ENCODE measurements at places on chromosomes 6 and 20.

DNA sequence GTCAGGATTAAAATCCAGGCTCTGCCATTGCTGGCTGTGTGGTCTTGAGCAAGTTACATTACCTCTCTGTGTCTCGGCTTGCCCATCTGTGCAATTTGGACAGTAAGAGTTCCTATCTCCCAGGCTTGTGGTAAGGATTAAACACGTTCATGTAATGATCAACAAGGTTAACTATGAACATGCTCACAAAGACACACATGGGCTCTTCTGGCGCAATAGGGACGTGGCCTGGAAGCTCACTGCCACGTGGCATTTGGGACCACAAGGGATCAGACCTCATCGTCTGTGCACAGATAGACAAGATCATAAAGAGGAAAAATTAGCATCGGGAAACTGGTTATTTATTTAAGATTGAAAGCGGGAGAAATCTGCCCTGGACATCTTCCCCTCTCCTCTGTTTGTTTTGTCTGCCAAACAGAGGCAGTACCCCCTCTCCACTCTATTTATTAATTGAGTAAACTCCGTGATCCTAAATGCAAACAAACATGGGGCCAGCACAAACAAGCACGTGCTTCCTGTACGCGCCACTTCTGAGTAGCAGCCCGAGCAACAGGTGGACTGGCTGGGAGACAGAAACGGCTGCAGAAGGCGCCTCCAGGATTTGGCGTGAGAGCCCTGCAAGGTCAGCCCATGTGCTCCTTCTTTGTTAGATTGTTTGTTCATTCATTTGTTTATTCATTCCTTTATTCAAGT, 95.0 kb downstream of the CDH26 start:
- no peak for DNase-seq

DNA sequence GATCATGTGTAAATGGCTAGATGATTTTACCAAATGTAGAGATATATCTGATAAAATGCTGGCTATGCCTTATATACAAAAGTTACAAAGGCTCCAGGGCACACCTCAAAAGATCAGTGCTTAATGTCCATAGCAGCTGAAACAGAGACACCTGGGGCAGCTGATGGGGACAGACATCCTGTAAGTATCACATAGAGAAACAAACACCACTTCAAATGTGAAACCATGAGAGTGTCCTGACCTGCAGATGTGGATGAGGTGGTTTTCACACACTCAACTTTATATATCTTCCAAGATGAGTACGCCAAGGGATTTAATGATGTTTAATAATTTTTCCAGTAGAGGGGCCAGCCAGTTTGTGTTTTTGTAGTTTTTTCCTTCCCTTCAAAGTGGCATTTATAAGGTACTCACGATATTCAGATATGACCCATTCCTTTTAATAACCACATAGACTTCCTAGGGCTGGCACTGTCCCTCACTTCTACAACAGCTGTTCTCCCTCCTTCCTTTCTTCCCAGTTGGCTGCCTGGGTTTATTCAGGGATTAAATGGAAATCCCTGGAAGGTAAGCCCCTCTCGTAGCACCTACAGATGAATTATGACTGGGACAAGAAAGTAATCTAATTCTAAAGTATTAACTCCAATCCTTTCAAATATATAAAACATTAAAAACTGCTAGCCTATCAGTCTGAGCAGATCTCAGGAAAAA, 50.3 kb upstream of the MCM9 start:
- no peak for DNase-seq

DNA sequence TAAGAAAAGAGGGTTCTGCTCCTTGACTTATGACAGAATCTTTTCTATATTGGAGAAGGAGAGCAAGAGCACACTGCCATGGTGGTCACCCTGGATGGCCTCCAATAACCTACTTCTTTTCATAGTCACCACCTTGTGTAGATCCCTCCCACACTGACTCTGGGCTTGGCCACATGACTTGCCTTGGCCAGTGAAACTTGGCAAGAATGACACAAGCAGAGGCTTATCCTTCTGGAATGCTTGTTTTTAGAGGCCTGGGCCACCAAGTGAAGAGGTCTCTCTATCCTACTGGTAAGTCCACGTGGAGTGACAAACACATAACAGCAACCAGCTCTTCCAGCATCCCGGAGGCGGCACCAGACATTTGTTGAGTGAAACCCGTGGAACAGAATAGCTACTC, 349.4 kb upstream of the JARID2 start:
- DNase-seq = no peak

GRCh38 chr6:13689511-13690256, 22.0 kb downstream of the RANBP9 start:
- no peak for DNase-seq

DNA sequence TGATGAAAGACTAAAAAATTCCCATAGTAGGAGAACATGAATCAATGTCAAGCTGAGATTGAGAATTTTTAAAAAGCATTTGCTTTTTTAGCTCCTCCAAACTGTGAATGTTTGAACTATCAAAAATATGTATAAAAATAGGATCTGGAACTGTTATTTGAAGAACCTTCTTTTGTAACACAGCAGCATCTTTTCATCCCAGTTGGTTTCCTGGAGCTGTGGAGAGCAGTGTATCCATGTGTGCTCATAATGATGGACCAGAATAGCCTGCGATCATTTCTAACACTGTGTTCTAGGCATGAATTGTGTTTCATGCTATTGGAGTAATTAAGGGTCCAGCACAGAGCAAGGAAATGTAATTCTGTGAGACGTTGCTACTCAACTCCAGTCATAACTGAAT, 22.1 kb downstream of the MRAP2 start:
- no peak for DNase-seq

- DNase-seq = no peak
Measured at GRCh38 chr6:90494067-90494780, 92.6 kb downstream of the MAP3K7 start.

DNA sequence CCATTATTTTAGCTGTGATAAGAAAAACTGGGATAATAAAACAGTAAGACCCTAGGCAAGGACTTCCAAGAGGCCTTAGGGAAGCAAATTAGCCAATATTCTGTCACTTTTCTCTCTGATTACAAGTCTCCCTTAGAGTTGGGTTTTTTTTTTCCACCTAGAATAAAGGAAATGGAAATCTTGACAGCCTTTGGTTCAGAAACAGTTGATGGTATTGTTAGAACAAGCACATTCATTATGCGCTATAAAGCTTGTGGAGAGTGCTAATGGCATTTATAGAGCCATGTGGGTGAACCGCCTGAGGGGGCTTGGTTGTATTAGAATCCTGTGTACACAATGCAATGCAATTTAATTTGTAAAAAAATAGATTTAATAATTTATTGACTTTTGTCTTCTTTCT, 88.9 kb upstream of the OGFRL1 start:
- DNase-seq = no peak

DNA sequence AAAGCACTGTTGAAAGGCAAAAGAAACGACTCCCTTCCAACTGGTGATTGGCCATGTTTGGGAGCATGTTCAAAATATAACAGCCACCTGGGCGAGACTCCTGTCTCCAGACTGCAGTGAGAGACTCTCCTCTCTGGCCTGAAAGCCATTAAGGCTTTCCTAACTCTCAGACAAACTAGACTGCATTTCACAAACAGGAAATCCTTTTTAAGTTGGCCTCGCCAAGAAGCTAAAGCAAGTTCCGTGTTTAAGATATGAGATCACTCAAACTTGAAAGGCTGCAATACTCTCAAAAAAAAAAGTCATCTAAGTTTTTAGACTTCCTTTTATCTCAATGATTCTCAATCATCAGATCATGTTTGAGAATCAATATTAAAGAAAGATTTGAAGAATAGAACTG, 117.0 kb downstream of the TFAP2A start:
- DNase-seq = no peak

GRCh38 chr20:4516876-4517275, 204.8 kb upstream of the PRND start:
- no peak for DNase-seq

GRCh38 chr6:87763901-87764300, 61.9 kb upstream of the AKIRIN2 start:
- DNase-seq = no peak

DNA sequence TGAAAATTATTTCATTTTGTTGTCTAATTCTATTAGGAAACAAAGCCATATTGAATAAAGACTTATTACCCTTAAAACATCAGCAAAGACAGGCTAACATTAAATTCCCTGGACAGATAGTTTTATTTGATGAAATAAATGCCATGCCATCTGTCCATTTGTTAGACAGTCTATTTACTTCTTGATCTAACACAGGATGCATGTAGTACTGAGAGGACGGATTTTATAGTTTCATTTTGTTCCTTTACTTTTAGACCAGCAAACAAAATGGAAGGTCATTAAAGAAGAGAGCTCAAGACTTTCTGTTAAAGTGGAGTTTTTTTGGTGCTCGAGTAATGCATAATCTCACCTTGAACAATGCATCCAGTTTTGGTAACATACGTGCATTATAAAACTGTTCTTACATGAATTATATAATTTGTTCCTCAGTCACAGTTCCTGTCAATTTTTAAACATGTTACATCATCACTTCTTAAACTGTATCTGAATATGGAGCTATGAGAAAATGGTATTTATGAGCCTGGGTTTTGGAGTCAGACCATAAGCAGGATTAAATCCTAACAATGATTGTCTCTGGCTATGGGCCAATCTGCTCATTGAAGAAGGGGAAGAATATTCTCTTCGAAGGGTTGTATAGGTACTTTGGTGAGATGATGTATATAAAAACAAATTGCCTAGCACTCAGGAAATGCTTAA, 46.0 kb downstream of the RFX6 start:
- DNase-seq = no peak

DNA sequence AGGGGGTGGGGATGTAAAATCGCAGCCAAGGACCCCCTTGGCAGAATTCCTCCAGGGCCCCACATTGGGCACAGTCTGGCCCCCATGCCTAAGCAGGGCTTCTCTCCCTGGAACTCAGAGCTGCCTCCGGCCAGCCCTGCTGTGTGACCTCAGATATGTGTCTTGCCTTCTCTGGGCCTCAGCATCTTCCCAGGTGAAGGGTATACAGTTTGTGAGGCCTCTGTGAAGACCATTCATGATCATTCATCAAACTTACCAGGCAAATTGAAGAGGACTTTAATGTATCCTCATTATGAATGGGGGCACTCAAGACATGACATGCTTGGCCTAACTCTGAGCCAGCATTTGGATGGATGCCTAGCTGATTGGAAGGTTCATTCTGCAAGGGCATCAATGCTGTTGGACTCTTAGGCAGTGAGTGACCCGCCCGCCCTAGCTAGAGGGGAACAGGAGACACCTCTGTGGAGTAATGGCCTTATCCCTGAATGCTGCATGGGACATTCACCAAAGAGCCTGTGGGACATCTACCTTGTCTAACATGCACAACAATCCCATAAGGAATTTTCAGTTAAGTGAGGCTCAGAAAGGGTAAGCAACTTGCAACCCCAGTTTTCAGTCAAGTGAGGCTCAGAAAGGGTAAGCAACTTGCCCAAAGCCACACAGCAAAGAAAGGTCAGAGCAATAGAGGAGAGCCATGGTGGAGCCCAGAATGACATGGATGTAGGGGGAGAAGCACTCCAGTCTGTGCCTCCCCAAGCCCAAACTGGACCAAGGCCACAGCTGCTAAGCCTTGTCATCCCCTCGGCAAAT, 535 bp downstream of the CCN5 start:
- no peak for DNase-seq

- DNase-seq = no peak
Measured at GRCh38 chr6:149153100-149153499, 164.4 kb upstream of the TAB2 start.

DNA sequence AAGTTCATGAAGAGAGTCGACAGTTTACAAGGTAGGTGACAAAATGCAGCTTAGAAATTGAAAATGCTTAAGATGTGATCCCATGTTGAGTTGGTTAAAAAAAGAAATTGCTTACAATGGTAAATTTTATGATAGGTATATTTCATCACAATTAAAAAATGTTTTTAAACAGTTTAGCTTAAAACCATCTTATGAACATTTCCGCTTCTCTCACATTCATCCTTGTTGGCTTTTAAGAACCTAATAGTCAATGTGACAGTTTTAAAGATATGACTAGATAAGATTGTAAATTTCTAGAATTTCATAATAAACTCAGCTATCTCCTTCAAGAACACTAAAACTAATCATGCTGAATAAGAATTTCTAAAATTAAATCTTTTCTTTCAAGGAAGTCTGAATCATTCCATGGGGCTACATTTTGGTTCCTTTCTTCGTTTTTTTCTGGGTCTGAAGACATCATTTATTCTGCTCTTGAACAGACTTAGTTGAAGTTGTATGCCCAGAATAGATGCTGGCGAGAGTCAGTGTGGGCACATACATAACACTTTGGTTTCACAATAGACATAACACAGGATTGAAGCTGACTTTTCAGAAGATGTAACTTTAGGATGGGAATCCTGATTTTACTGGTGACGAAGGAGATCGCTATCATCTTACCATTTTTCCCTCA, 35.9 kb upstream of the LTV1 start:
- no peak for DNase-seq

DNA sequence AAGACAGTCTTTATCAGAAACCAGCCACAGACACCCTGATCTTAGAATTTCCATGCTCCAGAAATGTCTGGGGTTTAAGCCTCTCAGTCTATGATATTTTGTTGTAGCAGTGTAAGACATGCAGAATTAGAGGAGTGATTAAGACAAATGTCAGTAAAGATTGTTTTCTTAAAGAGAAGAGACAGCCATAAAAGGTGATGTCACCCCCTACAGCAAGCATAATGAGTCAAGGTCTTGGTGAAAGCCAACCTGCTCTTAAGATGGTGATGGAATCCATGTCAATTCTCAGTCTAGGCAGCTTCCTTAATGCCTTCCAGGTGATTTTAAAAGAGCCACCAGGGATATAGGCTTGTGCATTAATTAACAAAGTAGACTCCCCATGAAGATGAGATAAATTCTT, 849.9 kb upstream of the EPHA7 start:
- no peak for DNase-seq

GRCh38 chr6:133967347-133967746, 14.3 kb downstream of the TBPL1 start:
- DNase-seq = no peak

DNA sequence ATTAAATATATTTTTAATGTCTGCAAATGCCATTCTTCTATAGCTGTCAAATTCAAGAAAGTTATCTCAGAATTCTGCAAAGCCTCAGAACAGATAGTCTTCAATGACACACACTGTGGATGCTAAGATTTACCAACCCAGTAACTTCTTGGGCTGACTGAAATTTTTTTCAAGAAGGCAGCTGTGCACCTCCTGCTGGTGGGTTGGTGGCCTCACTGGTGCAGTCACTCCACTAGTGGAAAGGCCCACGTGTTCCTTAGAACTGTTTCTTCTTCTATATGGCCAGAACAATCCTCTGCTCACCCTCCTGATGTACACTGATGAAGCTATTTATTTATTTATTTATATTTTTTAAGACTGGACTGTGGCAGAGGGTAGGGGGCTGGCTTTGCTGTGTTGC, 28.1 kb upstream of the MTCL3 start:
- no peak for DNase-seq

- DNase-seq = no peak
Measured at GRCh38 chr6:42361036-42361435, 90.7 kb downstream of the TRERF1 start.

DNA sequence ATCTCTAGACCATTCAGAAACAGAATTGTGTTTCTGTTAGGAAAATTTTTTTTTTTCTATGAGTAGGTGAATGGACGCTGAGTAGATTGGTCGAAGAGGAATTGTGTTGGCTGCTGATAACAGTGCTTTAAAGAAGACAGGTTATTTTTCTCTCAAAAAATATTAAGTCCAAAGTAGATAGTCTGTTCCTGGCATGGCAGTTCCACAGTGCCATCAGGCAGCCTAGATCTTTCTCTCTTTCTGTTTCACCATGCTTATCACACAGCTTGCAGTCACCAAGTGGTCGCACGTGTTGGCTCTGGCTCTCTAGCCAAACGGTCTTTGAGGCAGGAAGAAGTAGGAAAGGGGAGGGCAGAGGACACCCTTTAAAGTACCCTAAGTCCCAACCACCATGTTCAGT, 22.4 kb upstream of the SERINC3 start:
- no peak for DNase-seq

GRCh38 chr6:88490908-88491264, 324.7 kb upstream of the CNR1 start:
- no peak for DNase-seq

Data from smooth muscle cell of the brain vasculature (primary cell).